Glutamatergic neuron (in vitro differentiated cells): ENCODE measurements at places on chromosomes 7 and 10. TPM values are rescaled to one million over a fixed set of nuclear protein-coding genes. Genes with fewer than 3 reads are reported as not detected.

DNA sequence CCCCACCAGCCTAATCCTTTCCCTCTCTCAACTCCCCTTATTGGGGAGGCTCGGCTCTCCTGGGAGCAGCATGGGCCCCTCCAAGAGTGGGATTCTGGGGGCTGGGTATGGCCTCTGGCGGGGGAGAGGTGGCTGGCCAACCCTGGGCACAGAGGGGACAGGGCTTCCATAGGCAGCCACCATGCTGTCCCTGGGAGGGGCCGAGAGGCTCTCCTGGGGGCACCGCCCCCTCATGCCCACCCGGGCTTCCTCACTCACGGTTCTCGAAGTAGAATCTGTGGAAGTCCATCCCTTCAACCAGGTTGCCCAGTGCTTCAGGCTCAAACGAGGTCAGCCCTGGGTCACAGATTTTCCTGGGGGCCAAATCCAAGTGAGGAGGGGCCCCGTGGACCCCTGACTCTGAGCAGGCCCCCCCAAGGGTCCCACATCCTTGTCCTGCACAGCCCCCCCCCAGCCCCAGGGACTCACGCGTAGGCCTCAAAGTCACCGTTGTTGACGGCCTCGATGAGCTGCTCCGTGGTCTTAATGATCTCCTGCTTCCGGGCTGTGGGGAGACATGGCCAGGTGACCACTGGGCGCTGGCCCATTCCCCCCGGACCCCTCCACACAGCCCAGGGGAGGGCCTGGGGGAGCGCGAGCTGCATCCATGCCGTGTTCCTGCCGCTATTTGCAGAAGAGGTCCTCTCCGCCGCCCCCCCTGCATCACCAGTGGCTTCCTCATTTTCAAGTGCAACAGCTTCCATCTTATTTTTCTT lies 19.8 kb downstream of the YKT6 start:
- DNase-seq: peak; percentile 19

DNA sequence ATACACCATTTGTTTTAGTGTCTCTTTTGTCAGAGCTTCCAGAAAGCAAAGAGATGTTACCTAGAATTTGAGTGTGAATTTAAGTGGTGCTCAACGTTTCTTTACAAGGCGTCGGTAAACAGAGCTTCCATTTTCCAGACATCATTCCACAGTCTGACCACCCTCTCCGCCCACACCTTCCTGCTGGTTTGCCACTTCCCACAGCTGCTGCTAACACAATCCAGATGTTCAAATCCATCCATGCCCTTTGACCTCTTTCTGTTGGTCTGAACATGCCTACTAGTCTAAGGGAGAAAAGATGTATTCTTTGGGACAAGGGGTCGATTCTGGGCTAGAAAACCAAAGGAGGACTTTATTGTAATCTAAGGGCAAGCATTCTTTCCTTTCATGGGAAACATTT lies 86.1 kb downstream of the FAM107B start:
- no peak for DNase-seq

- DNase-seq: no peak
Measured at GRCh38 chr10:48529331-48529730, 75.5 kb downstream of the ARHGAP22 start.

GRCh38 chr7:78634093-78634492 lies 819.4 kb downstream of the MAGI2 start:
- DNase-seq: no peak

DNA sequence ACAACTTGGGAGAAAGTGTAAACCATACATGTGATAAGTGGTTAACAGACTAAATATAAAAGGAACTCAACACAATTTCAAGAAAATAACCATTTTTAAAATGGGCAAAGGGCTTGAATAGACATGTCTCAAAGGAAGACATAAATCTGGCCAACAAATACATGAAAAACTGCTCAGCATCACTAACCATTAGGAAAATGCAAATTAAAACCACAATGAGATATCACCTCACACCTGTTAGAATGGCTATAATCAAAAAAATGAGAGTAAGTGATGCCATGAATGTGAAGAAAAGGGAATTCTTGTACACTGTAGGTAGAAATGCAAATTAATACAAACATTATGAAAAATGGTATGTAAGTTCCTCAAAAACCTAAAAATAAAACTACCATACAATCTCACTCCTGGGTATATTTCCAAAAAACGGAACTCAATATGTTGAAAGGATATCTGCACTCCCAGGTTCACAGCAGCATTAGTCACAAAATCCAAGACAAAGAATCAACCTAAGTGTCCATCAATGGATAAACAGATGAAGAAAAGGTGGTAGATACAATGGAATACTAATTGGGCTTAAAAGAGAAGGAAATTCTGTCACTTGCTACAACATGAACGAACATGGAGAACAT lies 5.6 kb downstream of the SNX13 start:
- DNase-seq: no peak

DNA sequence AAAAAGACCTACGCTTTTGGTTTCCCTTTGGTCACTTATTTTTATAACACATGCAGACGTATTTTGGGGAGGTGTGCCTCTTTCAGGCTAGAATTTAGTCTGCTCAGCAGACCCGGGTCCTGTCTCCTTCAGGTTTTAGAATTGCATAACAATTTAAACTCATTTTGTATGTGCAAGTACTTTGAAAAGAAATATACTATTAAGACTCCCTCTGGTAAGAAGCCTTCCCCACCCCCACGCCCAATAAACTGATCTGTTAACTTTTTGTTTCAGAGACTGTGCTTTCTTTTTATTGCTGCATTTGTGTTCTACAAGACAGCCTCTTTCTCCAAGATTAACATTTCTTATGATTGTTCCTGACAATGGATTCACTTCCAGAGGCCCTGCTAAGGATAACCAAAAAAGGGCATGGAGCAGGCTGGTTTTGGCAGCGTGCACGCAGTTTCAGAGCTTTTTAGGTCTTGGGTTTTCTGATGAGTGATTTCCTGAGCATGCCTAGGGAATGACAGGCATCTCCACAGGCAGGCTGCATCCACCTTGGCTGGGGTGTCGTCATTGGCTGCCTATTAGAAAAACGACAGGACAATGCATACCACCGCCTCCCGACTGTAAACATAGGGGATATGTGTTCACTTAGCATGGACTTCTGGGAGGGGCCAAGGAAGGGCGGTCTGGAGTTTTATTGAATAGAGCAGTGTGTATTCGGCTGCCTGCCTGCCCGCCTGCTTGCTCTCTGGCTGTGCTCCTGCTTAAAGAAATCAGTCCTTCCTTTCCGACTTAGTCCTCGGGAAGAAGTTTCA lies at the start of gene CALD1:
Gene CALD1 (plus strand): TSS at position 694 of the 800 bp plus-strand sequence. CDS start 88,100 bp downstream, outside the sequence.
- peak; percentile 65 for DNase-seq

- no peak for DNase-seq
Measured at GRCh38 chr7:1736484-1736817, 66.4 kb downstream of the ELFN1 start.

- DNase-seq: no peak
Measured at GRCh38 chr10:75243426-75243825, 7.7 kb upstream of the COMTD1 start.

- no peak for DNase-seq
Measured at GRCh38 chr7:13188236-13188805, 500.9 kb downstream of the ARL4A start.

- no peak for DNase-seq
Measured at GRCh38 chr10:127462643-127463295, 86.3 kb upstream of the NPS start.

- DNase-seq: no peak
Measured at GRCh38 chr10:97220355-97220754, 34.6 kb upstream of the SLIT1 start.

DNA sequence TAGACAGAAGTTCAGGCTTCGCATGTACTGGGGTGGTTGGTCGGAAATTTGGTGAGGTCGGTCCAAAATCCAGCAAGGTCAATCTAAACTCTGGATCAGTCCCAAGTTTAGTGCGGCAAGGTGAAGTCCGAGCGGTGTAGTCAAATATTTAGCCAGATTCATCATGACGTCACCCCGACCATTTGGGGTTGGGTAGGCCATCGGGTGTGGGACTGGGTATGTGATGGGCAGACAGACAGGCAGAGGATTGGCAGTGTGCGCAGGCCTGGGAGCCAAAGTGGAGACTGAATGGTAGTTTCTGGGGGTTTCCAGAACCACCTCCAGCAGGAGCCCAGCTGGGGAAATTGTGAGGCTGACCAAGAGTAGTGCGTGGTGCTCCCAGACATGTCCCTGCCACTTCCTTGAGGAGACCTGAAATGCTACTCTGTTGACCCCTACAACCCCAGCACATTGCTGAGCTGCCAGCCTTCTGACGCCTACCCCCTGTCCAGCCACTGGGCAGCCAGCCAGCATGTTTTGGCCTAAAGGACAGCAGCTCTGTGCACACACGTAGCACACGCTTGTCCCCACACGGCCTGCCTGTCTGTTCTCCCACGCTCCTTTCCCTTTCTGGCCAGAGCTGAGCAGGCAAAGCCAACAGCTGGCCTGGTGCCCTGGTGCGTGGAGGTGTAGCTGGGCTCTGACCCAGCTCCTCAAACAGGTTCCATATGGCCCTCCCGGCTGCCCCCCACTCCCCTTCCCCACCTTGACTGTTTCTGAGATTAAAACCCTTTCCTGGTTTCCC lies 55.9 kb downstream of the FAM241B start:
- DNase-seq: no peak

DNA sequence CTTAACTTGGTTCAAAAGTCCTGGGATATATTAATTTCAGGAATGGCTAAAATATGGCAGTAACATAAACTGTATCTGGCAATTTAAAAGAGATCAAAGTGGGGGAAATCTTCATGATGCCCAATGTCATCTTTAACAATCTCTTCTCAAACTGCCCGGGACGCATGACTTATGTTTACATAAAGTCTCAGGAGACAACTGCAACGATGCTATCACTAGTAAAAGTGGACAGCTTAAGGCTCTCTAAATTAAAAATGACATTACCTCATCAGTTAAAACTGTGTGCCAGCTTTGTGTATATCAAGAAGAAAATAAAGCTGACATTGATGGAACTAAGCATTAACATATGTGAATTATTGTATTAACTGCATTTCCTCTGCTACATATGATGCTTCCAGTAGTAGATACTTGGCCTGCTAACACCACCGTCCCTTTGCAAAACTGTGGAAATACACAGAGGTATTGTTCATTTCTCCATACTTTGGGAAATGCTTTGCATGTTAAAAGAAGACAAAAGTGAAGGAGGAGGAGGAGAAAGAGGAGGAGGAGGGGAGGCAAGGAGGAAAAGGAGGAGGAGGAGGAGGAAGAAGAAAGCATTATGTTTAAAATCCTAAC lies 62.4 kb downstream of the NRP1 start:
- no peak for DNase-seq

GRCh38 chr10:34157501-34157900 lies 657.6 kb downstream of the PARD3 start:
- no peak for DNase-seq

Gene PRPF18
- 24.7 TPM for total RNA-seq

Gene SLC25A40
- 13.5 TPM for total RNA-seq

Gene DYNC1I1
- total RNA-seq: 11.0 TPM

Gene ANKRD1
- total RNA-seq: not detected

Gene TUBAL3
- not detected for total RNA-seq

Gene TMEM130
- total RNA-seq: 7.8 TPM

Gene TACR2
- total RNA-seq: not detected

Gene CYP26C1
- total RNA-seq: 0.10 TPM

Gene DRGX
- total RNA-seq: 65.2 TPM

Gene COL17A1
- total RNA-seq: not detected

Gene MYOZ1
- 0.64 TPM for total RNA-seq
